ENCODE measurements at places on chromosomes 12 and 14.

DNA sequence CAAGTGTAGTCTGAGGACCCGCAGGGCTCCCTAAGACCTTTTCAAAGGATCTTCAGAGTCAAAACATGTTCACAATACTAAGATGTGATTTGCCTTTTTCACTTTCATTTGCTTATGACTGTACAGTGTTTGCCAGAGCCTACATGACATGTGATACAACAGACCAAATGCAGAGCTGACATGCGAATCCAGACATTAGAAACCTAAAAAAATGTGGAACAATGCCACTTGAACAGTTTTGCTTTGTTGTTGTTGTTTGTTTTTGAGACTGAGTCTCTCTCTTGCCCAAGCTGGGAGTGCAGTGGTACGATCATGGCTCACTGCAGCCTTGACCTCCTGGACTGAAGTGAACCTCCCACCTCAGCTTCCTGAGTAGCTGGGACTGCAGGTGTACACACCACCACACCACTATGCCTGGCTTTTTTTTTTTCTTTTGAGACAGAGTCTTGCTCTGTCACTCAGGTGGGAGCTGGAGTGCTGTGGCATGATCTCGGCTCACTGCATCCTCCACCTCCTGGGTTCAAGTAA, 5.3 kb upstream of the RAB35 start:
- DNase-seq: no peak

- no peak for DNase-seq
Observed at GRCh38 chr12:132357623-132358186, 28.3 kb upstream of the GALNT9 start.

DNA sequence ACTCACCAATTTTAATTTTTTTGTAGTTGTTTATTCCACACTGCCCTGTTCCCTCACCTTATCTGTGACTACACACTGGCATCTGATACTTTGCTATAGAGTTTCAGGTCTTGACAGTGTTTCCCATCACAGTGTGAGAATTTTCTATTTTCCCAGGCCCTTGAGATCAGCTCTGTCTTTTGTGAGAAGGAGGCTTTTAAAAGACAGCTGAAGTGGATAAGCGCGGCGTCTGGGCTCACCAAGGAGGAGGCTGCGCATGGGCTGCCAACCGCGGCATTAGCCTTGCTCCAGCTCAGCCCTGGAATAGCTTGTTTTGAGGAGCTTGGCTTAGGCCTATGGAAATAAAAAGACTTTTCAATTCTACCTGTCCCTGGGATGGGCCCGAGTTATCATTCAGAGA, 181.3 kb downstream of the RMST start:
- DNase-seq: no peak

DNA sequence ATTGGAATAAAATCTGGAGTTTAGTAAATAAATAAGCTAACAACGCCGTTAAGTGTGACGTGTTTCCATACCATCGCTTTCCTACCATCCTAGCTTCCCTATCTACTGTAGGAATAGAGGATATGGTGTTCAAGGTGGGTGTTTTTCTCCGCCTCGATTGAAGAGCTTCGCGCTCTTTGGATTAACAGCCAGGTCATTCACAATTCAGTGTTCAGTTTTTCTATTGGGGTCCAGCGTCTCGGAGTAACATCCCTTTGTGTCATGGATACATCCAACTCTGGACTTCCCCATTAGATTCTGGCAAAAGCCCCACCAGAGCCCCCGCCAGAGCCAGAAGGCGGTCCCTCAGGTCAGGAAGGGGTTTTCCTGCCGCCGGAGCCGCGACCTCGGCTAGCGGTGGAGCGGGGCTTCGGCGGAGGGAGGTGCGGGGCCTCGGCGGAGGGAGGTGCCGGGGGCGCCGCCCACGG, 1.2 kb upstream of the SRGAP1 start:
- no peak for DNase-seq

GRCh38 chr14:63737582-63738006, 9.7 kb upstream of the SGPP1 start:
- no peak for DNase-seq

- DNase-seq: no peak
Observed at GRCh38 chr12:109573914-109574244, 285 bp downstream of the MVK start.

- no peak for DNase-seq
Observed at GRCh38 chr14:39548358-39548757, 116.1 kb upstream of the FBXO33 start.

DNA sequence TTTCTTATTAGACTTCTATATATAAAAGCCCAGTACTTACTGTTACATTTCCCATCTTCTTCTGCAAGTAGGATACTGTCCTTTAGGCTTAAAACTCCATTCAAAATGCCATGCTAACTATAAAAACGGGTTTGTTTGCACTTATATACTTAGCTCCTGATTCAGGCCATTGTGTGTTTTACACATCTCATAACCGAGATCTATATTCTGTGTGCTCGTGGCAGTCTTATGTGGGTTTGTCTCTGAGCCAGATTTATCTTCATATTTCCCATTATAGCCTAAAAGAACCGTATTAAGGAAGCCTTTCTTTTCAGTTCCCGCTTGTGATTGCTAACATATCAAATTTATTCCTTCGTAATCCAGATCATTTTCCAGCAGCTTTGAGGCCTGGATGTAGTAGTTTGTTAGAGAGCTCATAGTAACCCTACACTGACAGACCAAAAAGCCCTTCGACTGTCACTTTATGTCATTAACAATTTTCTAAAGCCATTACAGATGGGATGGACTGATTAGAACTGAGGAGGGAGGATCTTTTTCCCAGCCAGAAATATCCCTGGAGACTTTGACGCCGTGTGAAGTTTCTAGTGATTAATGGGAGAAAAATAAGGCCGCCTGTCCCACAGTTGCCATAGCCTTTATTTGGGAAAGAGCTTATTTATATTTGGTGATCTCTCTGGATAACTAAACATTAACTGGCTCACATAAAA, 508.5 kb downstream of the FOXG1 start:
- DNase-seq: no peak

DNA sequence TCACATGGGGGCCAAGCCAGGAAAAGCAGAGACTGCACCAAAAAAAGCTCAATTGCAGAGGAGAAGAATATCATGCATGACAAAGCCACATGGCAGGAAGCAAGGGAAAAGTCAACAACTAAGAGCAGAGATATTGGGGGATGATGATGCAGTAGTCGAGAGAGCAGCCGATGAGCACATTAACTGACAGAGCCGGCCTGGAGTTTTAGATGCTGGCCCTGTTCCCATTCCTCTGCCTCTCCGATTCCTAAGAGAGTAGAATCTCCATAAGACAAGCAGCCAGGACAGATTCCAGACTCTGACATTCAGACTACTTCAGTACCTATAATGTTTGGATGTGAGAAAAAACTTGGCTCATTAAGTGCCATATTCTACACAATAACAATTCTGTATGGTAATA, 155.9 kb downstream of the KCNH5 start:
- DNase-seq: no peak

DNA sequence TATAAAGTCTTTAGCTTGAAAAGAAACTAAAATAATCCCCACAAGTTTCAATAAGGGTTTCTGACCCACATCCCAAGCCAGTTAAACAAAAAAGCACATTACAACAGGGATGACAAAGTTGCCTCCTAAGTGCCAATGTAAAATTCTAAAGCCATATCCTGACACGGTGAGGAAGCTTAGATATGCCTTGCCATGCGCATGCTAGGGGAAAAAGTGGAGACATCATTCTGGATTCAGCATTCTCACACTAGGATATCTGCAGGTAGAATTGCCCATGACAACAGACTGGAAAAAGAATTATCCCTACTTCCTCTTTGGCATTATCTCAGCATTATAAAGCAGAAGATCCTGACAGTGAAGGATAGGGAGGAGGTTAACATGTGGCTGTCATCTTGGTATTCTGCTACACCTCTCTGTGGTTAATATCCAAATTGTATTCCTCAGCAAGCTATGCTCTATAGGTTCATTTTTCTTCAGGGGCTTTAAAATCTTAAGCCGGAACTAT, 4.9 kb downstream of the DUSP6 start:
- DNase-seq: no peak

DNA sequence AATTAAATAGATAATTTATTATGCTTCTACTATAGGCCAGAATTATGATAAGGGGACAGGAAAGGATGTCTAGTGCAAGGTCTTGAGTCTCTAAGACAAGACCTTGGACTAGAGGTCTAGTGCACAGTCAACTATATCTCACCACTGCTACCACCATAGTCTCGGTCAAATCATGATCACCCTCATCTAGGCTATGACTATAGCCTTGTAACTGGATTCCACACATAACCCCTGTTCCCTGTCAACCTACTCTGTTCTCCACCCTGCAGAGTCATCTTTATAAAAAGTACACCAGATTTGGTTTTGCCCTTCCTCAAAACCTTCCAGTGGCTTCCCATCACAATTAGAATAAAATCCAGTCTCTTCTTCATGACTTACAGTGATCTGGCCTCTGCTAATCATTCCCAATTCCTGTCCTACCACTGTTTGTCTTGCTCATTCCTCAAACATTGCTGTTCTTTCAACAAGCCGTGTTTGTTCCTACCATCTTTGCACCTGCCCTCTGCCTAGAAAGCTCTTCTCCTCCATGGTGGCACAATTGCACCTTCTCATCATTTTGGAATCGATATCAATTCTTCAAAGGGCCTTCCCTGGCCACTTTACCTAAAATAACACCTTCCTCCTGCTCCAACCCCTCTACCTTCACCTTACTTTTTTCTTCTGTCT, 169.4 kb downstream of the FOXN3 start:
- no peak for DNase-seq

DNA sequence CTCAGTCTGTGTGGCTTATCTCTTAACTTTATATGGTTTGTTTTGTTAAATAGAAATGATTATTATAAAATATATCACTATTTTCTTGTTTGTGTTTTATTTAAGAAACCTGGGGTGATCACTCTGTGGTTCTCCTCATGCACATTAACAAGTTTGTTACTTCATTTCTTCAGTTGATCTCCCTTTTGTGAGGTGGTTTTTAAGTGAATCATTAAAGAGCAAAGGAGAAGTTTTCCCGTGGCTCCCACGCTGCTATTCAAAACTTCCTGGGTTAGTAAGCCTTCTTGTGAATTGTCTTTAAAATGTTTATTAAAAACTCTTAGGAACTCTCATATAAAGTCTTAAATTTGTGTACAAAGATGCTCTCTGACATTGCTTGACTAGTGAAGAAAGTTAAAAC, 11.8 kb downstream of the ADIPOR2 start:
- no peak for DNase-seq

DNA sequence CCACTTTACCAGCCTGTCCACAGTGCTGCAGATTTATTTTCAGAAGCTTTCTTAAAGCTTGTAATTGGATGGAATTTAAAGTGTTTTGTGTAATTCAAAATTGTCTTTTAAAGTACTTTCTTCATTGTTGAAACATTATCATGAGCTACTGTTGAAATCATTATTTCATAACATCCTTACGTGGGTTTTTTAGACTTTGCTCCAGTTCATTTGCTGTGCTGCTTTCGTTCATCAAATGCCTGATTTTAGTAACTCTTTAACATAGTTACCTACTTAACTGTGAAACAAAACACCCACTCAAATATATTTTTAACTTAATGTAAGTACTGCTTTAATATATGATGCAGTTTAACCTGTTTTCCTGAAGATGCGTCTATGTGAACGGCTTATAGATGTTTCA, 47.5 kb downstream of the PIWIL1 start:
- DNase-seq: no peak

DNA sequence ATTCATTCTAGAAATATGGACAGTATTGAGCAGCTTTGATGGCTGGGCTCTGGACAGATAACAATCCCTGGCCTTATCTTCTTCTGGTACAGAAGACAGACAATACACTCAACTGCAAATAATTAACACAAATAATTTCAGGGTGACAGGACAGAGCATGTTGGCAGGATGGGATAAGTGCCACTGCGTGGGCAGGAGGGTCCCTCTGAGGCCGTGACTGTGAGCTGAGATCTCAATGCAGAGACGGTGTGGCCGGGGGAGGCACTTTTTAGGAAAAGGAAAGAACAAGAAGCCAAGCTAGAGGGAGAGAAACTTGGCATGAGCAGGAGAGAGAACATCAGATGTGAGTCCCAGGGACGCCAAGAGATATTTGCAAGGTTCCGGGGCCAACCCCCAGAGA, 8.1 kb downstream of the SYNE3 start:
- no peak for DNase-seq

DNA sequence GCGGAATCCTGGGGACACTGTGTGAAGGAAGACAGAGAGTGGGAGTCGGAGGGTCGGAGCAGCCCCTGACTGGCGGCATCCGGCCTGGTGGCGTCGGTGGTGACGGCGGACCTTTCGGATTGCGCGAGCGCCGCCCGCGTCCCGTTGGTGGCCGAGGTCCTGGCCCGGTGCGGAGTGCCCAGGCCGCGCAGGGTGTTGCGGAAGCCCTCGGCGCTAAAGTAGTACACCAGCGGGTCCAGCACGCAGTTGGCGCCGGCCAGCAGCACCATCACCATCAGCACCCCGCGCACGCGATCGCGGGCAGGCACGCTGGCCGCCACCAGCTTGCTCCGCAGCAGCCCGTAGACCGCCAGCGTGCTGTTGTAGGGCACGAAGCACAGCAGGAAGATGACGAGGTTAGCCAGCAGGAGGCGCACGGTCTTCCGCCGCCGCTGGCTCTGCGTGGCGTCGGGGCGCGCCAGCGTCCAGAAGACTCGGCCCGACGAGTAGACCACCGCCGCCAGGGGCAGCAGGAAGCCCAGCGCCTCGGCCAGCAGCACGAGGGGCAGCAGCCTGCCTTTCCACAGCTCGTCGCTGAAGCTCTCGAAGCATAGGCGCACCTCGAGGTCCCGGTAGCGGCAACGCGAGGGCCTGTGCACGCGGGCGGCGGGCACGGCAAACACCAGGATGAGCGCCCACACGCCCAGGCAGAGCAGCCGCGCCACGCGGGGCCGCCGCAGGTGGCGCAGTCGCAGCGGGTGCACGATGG, 13.1 kb upstream of the CHD4 start:
- DNase-seq: no peak

GRCh38 chr14:102187568-102188001, 47.9 kb downstream of the WDR20 start:
- DNase-seq: no peak

GRCh38 chr12:31727192-31727591, 1.6 kb downstream of the AMN1 start:
- no peak for DNase-seq
